ENCODE measurements at places on chromosomes 2 and 18.

GRCh38 chr18:36649205-36649604, 179.6 kb downstream of the TPGS2 start:
- no peak for DNase-seq

GRCh38 chr2:28895189-28895893, 874 bp downstream of the WDR43 start:
- DNase-seq: no peak

DNA sequence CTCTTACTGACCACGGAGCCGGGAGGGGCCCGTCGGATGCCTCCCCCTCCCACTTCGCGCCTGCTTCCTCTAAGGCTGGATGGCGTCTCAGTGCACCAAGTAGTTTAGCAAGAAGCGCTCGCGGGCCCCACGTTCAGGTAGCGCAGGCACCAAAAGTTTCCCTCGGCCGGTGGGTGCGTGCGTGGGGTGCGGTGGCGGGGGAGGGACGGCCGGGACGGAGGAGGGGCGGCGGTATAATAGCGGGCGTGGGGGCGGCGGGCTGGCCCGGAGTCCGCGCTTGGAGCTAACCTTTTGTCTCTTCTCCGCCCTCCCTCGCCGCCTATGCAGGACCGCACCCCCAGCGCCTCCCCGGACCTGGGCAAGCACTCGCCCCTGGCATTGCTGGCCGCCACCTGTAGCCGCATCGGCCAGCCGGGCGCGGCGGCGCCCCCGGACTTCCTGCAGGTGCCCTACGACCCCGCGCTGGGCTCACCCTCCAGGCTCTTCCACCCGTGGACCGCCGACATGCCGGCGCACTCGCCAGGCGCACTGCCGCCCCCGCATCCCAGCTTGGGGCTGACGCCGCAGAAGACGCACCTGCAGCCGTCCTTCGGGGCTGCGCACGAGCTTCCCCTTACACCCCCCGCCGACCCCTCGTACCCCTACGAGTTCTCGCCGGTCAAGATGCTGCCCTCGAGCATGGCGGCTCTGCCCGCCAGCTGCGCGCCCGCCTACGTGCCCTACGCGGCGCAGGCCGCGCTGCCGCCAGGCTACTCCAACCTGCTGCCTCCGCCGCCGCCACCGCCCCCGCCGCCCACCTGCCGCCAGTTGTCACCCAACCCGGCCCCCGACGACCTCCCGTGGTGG, 1.0 kb downstream of the SP5 start:
- DNase-seq: no peak

DNA sequence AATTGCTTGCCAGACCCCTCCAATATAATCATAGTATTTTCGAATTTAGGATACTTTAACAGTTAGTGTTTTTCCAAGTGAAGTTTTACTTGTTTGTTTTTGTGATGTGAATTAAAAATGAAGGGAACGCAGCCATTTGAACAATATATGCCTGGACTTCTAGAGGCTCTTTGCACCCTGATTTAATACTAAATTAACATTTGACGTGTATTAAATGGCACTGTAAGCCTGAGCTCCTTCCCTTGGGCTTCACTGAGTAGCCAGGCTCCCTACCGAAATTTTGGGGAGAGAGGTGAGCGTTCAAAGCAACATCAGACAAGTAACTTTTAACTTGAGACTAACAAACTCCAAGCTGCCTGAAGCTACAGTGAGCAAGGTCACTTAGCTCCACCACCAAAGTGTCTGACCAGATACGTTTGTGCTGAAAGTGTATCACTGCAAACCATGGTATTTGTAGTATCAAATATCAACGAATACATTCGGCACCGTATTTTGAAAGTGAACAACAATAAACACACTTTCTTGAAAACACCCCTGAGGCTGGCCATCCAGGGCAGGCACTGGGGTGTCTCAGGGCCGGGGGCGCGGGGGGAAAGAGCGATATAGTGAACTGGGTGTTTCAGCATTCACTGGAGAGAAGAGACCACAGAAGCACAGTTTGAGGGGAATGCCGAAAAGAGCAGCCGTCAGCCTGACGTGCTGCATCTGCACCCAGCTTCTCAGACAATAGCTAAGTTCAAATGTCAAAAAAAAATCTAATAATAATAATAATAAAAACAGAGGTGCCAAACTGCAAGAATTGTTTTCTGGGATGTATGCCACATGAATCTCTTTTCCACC, 7.7 kb upstream of the POU3F3 start:
- DNase-seq: no peak

All from GDM1 (cell line).